ENCODE measurements at places on chromosomes 13 and 19.

DNA sequence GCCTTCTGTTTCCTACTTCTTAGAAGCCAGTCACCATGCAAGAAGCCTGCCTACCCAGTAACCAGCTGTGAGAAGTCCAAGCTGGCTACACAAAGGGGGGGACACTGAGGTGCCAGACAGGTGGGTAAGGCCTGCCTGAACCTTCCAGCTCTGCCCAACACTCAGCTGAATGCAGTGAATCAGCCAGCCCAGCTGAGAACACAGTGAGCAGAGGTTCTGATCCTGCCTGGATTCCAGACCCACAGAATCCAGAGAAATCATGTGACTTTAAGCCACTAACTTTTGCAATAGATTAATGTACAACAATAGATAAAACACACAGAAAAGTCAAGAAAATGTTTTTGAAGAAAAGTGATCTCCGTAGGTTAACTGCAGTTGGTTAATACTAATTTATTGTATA lies 151.7 kb downstream of the EFNB2 start:
- DNase-seq: no peak

DNA sequence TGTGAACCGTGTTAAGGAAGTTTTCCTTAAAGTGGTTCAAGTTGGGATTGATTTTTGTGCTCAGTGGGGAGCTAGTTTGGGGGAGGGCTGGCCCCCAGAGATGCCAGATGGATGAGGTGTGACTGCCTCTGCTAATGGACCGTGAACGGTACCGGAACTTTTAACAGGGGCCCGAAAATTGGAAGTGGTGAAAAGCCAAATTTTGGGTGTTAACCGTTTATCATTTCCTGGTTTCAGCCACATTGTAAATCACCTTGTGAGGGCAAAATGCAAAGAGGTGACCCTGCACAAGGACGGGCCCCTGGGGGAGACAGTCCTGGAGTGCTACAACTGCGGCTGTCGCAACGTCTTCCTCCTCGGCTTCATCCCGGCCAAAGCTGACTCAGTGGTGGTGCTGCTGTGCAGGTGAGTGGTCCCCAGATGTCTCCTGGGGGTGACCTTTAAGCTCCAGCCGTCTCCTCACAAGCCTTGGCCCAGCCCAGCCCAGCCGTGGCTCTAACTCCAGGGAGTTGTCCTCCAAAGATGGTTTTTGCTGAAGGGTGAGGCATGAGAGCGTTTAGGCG lies 18.2 kb downstream of the UPF1 start:
- DNase-seq: no peak

DNA sequence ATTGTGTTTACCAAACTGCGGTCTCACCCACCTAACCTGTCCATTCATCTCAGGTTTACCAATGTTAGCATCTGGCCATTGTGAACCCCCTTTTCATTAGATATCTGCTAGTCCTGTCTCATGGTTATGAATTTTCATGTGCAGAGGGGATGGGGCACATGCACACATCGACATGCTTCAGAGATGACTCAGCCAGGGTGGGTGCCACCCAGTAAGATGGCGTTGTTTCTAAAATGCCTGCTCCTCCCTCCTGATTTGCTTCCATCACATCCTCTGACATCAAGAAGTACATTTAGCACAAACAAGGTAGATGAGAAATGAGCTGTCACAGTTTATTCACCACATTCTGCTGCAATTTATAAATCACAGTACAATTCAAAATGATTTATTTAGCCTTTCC lies 51.3 kb downstream of the GPALPP1 start:
- DNase-seq: peak; percentile 24

DNA sequence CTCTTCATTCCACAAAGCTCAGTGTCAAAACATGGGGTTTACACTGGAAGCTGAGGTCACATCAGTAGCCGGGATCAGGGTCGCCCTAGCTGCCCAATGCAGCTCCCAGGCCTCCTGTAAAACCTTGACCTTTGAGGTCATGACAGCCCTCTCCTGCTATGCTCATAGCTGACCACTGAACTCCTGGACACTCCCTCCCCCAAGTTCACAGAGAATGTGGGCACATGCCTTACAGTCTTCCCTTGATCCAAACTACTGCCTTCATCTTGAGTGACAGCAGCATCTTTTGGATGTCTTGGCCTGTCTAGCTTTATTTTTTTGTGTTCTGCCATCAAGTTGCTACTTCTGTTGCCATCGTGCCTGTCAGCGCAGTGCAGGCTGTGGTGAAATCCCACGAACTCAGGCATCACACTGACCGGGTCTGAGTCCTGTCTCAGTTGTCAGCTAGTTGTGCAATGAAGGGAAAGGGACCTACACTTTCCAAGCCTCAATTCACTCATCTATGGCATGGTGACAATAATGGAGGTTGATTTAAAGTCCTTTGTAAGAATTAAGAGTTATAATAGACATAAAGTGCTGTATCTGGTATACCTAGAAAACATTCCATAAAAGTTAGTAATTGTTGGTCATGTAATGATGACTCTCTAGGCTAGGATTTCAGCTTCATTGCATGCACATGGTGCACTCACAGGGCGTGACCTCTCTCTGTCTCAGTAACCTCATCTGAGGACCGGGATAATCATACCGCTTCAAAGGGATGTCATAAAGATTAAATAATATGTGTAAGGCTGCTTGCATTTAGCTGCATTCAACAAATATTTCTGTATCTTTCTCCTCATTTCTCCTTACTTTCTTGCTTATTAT lies 16.4 kb upstream of the ALOX5AP start:
- peak; percentile 70 for DNase-seq
